ENCODE measurements at places on chromosomes 12 and 14.

DNA sequence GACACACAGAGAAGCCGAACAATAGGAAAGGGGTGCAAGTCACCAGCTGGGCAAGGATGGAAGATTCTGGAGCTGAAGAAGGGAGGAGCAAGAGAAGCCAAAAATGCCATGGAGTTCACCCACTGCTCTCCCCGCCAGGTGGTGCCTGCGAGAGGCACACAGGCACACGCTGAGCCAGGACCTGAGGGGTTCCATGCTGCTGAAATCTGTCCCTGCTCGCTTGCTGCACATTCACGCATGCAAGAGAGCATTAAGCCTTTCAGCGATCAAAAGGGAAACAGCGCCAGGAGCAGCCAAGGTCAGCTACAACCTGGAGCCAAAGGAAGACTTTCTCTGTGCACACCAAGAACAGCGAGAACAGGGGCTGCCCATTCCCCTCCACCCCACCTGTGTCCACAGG is 104.1 kb downstream of the ANO2 start:
- no peak for DNase-seq

DNA sequence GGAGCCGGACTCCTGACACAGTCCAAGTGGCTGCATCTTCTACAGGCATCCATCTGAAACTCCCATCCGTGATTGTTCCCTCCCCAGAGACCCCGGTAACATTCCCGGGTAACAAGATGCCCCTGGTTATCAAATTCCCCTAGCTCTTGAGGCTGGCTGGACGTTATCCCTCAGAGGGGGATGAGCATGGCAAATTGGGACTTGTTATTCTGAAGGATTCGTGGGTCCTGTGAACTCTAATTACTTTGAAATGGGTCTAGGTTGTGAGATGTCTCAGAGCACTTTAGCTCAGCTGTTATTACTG is 642 bp upstream of the PAN2 start:
- no peak for DNase-seq

GRCh38 chr12:71744522-71745300 is 10.0 kb upstream of the RAB21 start:
- DNase-seq = no peak

DNA sequence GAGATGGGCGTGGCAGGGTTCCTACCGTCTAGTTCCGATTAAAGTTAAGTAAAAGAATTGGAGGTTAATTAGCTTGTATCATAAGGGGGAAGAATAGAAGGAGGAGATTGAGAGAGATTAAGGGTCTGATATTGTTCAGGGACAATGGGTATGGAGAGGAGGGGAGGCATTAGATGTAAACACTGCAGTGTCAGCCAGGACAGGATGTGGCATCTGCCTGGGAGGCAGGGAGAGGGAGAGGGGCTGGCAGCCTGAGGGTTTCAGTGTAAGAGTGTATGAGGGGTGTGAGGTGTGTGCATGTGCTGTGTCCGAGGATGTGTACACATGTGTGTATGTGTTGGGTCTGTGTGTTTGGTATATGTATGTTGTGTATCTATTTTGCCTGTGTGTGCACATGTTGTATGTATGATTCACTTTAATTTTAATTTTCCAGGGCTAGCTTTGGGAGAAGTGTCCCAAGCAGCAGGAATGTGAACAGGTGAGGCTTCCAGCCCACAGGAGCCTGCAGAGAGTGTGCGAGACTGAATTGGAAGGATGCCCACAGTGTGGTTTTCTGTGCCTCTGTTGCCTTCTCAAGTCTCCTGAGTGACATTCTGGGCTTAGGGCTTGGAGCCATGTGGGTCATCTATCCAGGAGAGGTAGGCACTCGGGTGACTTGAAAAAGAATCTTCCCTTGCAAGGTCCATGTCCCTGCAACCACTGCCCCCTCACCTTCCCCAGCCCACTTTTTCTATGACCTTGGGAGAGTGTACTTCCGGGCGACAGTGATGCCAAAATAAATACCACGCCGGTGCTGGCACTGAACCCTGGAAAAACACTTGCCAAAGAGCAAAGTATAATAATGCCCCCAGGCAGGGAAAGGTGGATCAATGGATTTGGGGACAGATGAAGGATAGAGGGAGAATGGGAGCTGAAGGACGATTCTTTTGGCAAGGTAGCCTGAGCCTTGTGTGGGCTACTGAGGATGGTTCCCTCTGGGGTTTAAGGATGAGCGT is 36.8 kb upstream of the DCD start:
- no peak for DNase-seq

DNA sequence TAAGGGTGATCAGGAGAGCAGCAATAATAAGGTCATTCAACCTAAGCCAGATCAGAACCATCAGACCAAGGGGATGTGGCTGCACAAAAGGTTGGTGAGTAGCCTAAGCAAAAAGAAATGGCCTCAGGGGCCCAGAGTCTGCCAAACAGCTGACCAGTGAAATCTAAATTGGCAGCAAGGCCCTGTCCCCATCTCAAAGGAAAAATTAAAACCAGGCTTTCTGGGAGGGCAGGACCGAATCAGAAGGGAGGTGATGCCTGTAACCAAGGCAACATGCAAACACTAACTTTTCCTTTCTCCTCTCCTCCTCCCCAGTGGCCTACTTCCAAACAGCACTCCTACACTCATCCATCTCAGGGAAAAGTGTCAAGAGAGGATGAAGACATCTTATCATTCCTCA is 256.4 kb downstream of the NUAK1 start:
- DNase-seq = no peak

DNA sequence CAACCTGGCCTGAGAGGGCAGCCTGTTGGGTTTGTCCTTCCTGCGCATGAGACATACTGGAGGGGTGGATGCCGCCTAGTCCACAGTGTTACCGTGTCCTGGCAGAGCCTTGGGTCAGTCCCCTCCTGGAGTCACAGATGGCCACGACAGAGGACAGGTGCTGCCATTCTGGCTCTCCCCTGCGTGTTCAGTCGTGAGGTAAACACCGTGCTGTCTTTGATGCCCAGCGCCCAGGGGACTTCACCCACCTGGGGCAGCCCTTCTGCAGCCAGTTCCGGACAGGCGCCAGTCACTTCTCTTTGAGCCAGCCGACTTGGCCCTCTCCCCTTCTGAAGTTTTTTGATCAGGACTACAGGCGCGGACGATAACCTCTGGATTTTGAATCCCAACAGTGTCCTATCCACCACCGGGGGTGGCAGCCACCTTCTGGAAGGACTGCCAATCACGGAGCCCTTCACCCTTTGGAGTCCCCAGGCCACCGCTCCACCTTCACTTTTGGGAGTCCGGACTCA is 933.0 kb downstream of the DIO2 start:
- no peak for DNase-seq

GRCh38 chr12:127832172-127832571 is 434.8 kb upstream of the TMEM132C start:
- DNase-seq = no peak

- DNase-seq = no peak
These were observed 387.0 kb upstream of the GARIN6 start for GRCh38 chr12:99260456-99260996.

DNA sequence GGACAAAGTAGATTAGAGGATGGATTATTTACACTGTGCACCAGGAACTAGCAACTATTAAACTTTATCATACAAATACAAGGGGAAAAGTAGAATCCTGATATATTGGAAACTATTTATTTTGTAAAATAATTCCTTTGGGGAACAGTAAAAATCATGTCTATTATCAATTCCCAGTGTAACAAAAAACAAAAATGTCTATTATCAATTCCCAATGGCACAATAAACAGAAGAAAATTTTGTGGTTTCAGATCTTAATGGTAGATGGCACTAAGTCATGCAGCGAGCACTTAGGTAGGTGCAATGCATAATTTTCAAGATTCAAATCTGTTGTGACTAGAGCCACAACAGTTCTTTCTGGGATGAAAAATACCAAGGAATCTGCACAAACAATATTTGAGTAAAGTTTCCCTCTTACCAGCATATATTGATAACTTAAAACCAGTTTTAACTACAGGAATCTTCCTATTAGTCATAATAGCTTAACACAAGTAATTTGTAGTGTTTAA is 13.7 kb downstream of the CFL2 start:
- DNase-seq = no peak

- DNase-seq = no peak
These were observed 78.7 kb downstream of the FZD10 start for GRCh38 chr12:130240831-130241590.

GRCh38 chr14:75230140-75230792 is 48.4 kb upstream of the FOS start:
- DNase-seq = peak; percentile 66

- no peak for DNase-seq
These were observed 98.9 kb downstream of the DENND5B start for GRCh38 chr12:31491841-31492598.

GRCh38 chr12:104427547-104427938 is 29.2 kb upstream of the CHST11 start:
- no peak for DNase-seq

GRCh38 chr14:44995770-44996294 is 33.8 kb downstream of the TOGARAM1 start:
- no peak for DNase-seq

DNA sequence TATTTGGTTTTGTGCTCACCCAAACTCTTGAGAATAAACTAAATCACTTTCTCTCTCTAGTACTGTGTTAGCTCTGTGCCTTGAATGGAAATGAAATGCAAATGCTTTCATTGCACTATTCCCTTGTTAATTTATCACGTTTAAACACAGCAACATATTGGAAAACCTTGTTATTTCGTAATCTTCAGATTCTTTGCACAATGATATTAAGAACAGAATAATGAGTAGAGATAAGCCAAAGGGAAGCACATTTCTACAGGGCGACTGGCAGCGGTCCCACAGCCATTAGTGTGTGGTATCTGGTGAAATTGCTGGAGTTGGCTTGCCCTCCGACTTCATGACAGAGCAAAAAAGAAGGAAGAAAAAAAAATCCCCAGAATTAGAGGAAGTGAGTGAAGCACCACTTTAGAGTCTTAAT is 166.1 kb upstream of the E2F7 start:
- DNase-seq = no peak

- no peak for DNase-seq
These were observed 61.1 kb upstream of the PTPRB start for GRCh38 chr12:70698345-70698744.

GRCh38 chr14:39102265-39102968 is 618 bp downstream of the SEC23A start:
- DNase-seq = peak; percentile 3

GRCh38 chr12:56160193-56160763 is 2.1 kb downstream of the MYL6 start:
- DNase-seq = peak; percentile 70

DNA sequence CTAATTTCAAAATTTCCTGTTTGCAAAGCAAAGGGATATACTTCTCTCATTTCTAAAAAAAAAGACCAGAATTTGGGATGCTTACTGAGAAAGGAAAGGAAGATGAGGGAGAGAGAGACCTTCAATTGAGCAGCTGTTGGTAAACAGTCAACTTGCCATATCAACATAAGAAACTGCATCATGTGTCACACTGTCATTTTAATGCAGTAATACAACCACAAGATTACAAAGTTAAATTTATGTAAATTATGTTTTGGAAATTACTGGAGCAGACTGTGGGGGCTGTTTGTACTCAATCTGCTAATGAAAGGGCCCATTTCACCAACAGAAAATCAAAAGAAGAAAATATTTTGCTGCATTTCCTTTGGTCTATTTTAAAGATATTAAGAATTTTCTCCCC is 370.4 kb upstream of the TMPO start:
- DNase-seq = no peak

GRCh38 chr14:98826618-98827017 is 445.4 kb downstream of the BCL11B start:
- peak; percentile 13 for DNase-seq

DNA sequence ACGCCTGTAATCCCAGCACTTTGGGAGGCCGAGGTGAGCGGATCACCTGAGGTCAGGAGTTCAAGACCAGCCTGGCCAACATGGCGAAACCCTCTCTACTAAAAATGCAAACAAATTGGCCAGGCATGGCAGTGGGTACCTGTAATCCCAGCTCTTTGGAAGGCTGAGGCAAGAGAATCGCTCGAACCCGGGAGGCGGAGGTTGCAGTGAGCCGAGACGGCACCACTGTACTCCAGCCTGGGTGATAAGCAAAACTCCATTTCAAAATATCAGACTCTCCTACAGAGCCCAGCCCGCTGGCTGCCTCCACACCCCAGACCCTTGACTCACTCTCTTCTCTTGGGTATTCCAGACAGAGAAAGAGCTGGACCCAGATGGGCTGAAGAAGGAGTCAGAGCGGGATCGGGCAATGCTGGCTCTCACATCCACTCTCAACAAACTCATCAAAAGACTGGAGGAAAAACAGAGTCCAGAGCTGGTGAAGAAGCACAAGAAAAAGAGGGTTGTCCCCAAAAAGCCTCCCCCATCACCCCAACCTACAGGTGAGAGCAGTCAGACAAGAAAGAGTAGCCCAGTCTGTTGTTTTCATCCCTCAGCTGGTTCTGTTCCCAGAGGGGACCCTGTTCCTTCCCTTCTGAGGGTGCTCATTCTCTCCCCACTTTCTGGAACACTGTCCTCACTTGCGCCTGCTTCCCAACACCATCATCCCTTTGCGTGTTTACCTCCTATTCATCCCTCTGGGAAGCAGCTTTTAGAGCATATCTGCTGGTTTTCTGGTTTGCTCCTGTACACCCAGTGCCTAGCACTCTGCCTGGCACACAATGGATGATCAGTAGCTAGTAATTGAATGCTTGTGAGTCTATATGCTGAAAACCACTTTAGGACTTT is 19.7 kb downstream of the AGAP2 start:
- no peak for DNase-seq

GRCh38 chr12:77625441-77625840 is 205.3 kb upstream of the NAV3 start:
- no peak for DNase-seq

DNA sequence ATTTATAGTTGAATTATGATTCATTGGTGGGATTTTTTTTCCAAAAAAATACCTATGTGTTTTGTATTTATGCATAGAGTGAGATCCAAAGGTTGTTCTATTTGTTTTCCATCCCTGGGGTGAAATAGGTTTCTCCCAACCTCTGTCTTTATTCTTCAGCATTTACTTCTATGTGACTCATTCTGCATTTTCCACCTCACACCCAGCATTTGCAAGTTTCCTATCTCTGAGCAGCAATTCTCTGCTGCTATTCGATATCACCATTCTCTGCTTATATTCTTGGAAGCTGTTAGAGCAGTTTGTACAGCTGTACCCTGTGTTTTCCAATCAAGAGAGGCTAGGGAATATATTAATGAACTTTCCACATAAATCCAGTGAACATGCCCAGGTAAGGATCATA is 538.9 kb downstream of the SNAPC1 start:
- no peak for DNase-seq

DNA sequence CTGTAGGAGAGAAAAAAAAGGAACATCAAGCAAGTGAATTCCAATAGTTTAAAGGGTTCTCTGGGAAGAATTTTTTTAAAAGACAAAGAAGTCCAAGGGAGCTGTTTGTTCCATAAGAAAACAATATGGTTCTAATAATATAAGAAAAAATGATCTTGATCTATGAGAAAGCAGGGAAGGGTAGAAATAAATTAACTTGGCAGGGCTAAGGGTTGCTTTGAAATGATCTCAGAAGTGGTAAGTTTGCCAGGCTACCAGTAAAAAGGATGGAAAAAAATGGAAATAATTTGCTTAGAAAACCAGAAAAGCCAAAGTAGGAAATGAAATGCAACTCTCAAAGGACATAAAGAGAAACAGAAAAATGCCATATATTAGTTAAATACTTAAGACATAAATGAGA is 41.7 kb upstream of the EMP1 start:
- no peak for DNase-seq

All from CD4-positive, alpha-beta T cell treated with Interleukin-6 at 100 ng/mL for 8 hours (primary cell).